ENCODE measurements at places on chromosomes 5 and 9. TPM values are rescaled to one million over a fixed set of nuclear protein-coding genes. Genes with fewer than 3 reads are reported as not detected.

EPB41L4B gene
- 6.8 TPM for total RNA-seq

PDE8B gene
- 1.0 TPM for total RNA-seq

ROPN1L gene
- total RNA-seq: not detected

C1QTNF2 gene
- total RNA-seq: 15.1 TPM

CHMP5 gene
- 52.7 TPM for total RNA-seq

BAAT gene
- 0.52 TPM for total RNA-seq

IL4 gene
- not detected for total RNA-seq

ARSI gene
- 9.9 TPM for total RNA-seq

CDX1 gene
- not detected for total RNA-seq

SHISAL2B gene
- not detected for total RNA-seq

C9orf85 gene
- total RNA-seq: 18.3 TPM

THBS4 gene
- total RNA-seq: 135 TPM

TMEM252 gene
- not detected for total RNA-seq

EIF4E1B gene
- total RNA-seq: not detected

PCDHGB7 gene
- total RNA-seq: 7.3 TPM

FIBCD1 gene
- total RNA-seq: not detected

CDH18 gene
- total RNA-seq: 12.0 TPM

SIT1 gene
- 1.0 TPM for total RNA-seq

ISOC1 gene
- total RNA-seq: 32.4 TPM

WWC1 gene
- 0.52 TPM for total RNA-seq

PLAC8L1 gene
- total RNA-seq: not detected
